NCI-H1436 treated with DMSO at 0.1 percent for 48 hours (cell line): ENCODE measurements at places on chromosomes 6 and 20.

- no peak for DNase-seq
Observed at GRCh38 chr6:70196531-70196930, 106.4 kb downstream of the COL9A1 start.

GRCh38 chr6:79307321-79308036, 73.0 kb upstream of the HMGN3 start:
- DNase-seq: no peak

- DNase-seq: no peak
Observed at GRCh38 chr20:5181958-5182357, 55.1 kb downstream of the CDS2 start.

GRCh38 chr6:31681135-31681671, 336 bp upstream of the LY6G5C start:
- no peak for DNase-seq

GRCh38 chr20:1854246-1854645, 41.0 kb upstream of the SIRPA start:
- DNase-seq: no peak

- no peak for DNase-seq
Observed at GRCh38 chr6:147664092-147664491, 155.6 kb downstream of the SAMD5 start.

GRCh38 chr6:107118976-107119375, 3.7 kb upstream of the BEND3 start:
- DNase-seq: peak; percentile 42

- no peak for DNase-seq
Observed at GRCh38 chr6:111301946-111302345, 181.1 kb downstream of the REV3L start.

DNA sequence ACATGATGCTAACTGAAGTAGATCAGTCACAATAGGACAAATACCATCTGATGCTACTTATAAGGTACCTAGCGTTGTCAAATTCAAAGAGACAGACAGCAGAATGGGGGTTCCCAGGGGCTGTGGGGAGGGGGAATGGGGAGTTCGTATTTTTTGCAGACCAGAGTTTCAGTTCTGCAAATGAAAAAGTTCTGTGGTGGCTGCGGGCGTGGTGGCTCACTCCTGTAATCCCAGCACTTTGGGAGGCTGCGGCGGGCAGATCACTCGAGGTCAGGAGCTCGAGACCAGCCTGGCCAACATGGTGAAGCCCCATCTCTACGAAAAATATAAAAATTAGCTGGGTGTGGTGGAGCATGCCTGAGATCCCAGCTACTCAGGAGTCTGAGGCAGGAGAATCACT, 68.1 kb downstream of the SLC22A23 start:
- no peak for DNase-seq
